WERI-Rb-1 (cell line): ENCODE measurements at places on chromosomes 1 and 21.

DNA sequence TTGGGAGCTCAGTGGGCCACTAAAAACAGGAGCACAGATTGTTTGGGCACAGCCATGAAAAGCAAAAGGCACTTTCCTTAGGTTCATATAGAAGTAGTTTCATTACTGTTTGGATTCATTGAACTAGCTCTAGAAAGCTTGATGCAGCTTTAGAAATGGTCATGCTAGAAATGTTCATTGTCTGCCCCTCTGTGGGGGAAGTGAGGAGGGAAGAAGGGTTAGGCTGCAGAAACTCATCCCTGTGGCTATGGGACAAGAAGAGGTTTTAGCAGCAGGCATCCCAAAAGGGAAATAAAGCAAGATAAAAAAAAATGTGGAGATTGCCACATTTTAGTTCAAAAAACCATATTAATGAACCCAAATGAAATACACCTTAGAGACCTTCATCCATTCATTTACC, 359.6 kb upstream of the PTBP2 start:
- no peak for DNase-seq

DNA sequence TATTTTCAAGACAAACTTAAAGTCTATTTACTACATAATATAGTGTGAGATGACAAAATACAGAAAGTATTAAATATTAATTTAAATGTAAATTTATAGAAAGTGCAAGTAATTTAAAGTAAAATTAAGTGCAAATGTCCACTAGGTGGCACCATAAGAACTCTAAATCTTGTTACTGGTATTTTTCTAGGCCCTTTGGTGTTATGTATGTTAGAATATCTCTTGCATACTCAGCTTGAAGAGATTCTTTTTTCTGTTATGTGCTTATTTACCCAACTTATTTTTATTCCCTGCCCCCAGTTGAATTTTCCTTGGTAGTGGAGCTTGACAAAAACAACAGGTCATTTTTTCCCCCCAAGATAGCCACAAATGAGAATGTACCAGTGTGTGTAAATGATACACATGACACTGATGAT, 71.5 kb downstream of the RPS6KC1 start:
- DNase-seq, result no peak

DNA sequence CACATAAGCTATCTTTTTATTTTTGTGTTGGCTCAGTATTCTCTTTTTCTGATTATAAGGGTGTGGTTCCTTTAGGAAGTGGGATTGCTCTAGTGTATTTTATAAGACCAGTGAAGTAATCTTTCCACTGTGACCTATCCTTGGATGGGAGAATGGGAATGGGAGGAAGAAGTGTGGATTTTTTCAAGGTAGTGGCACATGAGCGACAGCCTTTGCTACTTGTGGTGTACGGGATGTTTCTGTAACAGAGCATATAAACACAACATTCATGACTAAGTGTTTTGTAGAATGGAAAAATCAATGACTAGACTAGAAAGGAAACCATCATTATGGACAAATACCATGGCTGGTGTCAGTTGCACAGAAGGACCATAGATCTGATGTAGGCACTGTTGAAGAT, 209.6 kb downstream of the GIPC2 start:
- DNase-seq, result no peak

- no peak for DNase-seq
Measured at GRCh38 chr21:15771311-15771710, 41.5 kb downstream of the USP25 start.

DNA sequence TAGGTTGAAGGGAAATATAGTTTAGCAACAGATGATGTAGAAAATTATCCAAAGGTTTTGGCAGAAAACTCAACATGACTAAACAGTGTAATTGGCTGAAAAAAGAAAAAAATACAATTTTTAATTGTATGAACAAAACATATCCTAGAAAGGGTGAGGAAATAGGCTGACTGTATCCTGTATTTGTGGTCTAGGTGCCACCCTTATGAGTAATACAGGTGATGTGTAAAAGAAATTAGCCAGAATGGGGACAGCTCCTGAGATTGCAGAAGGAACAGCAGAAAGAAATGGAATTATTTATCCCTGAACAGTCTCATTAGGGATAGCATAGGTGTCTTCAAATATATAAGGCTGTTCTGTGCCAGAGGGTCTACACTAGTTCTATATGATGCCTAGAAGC, 24.6 kb downstream of the DNASE2B start:
- no peak for DNase-seq

DNA sequence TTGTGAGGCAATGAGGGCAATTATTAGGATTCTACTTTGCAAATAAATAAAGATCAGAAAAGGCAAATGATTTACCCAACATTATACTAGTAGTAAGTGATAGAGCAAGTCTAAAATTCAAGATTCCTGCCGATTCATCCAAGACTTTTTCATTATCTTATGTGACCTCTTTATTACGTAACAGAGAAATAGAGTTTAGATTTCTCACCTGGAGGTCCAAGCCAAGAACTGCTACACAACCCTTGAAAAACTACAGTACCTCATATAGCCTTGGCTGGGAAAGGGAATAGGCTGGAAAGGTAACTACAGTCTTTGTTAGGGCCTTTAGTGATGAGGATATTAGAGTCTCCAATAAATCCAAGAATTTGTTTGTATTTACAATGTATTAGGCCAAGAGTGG, 13.3 kb downstream of the EEIG2 start:
- no peak for DNase-seq

DNA sequence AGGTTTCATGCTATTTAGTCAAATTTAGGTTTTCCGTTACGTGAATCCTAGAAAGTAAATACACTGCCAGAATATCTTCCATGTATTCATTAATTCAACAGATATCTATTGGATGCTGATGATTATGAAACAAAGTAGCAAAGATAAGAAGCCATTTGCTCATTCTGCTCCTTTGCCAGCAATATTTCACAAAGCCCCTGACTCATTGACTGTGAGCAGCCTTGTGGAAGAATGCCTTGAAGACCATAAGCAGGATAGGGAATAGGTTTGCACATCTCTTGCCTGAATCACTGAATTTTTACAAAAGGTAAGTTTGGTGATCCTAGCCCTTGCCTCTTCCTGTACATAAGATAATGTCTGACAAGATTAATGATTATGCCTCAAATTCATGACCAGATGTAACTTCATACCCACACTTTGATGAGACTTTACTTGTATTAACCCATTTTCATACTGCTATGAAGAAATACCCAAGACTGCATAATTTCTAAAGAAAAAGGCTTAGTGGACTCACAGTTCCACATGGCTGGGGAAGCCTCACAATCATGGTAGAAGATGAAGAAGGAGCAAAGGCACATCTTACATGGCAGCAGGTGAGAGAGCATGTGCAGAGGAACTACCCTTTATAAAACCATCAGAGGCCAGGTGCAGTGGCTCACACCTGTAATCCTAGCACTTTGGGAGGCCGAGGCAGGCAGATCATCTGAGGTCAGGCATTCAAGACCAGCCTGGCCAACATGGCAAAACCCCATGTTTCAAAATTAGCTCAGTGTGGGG, 1.6 kb upstream of the PIGK start:
- DNase-seq, result no peak

GRCh38 chr21:44550807-44551206, 498 bp downstream of the KRTAP10-2 start:
- DNase-seq, result no peak

DNA sequence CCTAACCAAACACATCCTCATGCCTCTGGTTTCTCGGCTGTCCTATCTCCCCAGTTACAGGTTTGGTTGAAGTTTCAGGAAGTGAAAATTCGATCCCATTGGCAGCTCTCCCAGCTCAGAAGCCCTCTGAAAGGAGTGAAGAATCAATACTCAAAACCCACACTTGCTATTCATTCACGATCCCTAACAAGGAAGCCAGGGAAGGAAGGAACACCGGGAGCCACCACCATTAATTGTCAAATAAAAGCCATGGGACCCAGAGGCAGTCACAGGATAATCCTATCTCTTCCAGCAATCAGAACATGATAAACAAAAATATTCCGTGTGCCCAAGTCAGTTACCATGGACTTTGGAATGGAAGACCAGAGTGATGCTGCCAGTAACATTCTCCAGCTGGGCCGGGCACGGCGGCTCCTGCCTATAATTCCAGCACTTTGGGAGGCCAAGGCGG, 7.0 kb downstream of the TMPRSS2 start:
- DNase-seq, result no peak

DNA sequence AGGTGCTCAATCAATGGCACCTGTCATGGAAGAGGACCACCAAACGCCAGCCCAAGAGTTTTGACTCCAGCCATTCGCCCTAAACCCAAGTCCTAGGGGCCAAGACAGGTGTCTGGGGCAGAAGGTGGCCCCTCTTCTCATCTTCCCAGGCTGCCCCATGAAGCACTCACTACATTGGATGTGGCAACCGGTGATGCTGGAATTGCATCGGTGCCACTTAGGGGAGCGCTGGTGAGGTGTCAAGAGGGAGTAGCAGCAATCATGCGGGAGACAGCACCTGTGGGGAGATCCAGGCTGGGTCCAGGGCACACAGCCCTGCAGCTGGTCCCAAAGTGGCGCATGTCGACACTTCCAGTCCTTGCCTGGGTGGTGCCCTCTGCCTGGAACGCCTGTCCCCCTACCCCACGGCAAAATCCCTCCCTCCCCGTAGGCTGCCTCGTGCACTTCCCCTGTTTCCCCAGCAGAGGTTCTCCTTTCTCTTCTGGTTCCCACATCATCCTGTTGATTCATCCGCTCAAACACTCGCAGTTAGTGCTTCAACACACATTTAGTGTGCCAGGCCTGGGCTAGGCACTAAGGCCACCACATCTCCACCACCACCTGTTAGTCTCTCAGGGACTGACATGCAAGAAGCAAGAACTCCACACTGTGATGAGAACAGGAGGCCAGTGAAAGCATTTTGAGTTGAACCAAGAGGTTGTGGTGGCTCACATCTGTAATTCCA, 18.5 kb downstream of the PLA2G2D start:
- peak; percentile 52 for DNase-seq

- no peak for DNase-seq
Measured at GRCh38 chr1:77541162-77541545, 141.3 kb downstream of the ZZZ3 start.

DNA sequence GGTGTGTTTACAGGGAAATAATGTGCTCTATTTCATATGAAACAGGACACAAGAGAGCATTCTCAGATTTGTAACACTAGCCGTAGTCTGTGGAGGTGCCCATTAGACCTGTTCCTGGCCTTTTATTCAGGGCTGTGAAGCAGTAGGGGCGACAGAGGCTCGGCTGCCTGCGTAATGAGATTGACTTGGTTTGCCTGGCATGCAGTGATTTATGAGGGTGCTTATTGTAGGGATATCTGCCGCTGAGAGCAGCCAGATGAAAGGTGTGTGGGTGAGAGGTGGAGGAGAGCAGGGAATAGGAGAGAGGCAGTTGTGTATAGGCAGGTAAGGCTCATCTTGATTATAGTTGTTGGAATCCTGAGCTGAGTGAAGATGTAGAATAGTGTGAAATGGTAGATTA, 51.3 kb downstream of the DNAJC6 start:
- DNase-seq, result peak; percentile 78

DNA sequence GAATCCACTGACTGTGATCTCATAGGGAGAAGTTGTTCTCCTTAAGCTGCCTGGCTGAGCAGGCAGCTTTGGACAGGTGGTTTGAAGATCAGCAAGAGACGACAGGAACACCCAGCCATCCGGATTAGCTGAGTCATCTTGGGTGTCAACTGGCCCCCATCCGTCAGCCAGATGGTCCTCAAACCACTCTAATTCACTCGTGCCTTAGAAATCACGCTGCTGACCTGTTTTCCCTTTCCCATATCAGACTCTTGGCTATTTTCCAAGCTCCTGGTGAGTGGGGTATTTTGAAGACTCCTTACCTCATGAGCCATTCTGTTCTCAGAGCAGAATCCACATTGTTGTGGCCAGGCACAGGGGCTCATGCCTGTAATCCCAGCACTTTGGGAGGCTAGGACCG, 149.1 kb upstream of the L1TD1 start:
- DNase-seq, result peak; percentile 95

GRCh38 chr1:155127105-155127966, at the start of gene EFNA1:
TSS of gene EFNA1 (plus strand) at chr1:155127876. CDS start at chr1:155127978, 102 bp downstream.
- peak; percentile 77 for DNase-seq

GRCh38 chr1:81974883-81975555, 174.3 kb downstream of the ADGRL2 start:
- DNase-seq, result no peak

DNA sequence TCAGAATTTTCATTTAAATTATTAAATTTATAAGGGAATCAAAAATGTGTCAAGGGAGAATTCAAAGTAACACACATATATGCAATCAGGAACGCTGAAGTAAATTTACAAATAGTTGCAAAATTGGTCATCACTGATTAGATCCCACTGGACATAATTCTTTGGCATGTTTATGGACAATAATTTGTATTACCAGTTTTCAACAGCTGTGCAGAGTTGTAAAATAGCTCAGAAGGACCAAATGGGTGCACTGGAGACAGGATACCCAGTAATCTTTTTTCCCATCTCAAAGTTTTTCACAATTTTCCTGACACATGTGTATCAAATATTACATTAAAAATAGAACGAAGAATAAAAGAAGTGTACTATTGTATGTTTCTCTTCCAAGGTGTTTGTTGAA, 4.1 kb upstream of the ANGPTL1 start:
- DNase-seq, result no peak

DNA sequence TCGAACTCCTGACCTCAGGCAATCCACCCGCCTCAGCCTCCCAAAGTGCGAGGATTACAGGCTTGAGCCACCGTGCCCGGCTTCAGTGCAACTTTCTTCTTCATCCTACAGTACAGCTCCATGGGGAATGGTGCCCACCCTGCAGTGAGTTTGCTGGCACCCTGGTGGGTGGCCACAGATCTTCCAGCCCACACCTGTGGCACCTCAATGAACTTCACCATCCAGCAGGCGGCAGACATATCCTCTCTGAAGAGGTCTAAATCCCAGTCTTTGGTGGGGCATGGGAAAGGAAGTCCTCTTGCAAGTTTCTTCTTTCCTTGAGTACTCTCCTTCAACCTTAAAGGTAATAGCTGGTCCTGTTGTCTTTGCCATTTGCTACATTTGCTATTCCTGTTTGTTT, 18.1 kb upstream of the ZBTB8A start:
- DNase-seq, result no peak

DNA sequence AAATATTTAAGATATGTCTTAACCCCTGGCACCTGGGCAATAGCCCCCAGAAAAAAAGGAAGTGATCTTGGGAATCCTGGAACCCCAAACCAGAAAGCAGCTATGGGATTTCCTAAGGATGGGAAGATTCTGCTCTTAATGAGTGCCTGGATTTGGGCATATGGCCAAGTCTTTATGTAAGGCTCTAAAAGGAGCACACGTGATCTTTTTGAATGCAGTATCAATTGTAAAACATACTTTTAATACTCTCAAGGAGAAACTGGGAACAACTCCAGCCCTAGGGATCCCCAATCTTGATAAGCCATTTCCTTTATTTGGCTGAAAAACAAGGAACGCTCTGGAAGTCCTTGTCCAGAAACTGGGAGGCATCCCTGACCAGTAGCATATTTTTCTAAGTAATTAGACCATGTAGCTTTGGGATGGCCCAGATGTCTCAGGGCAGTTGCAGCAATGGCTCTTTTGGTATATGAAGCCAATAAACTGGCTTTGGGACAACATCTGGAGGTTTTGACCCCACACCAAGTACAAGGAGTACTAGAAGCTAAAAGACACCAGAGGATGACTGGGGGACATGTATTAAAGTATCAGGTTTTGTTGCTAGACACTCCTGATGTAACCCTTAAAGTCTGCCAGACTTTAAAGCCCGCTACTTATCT, 80.9 kb upstream of the KIAA0040 start:
- DNase-seq, result no peak

GRCh38 chr1:11706292-11706691, 14.8 kb downstream of the DRAXIN start:
- DNase-seq, result no peak

GRCh38 chr1:16175610-16176553, 20.0 kb upstream of the EPHA2 start:
- no peak for DNase-seq
